ENCODE measurements at places on chromosomes 5 and 9. TPM values are rescaled to one million over a fixed set of nuclear protein-coding genes. Genes with fewer than 3 reads are reported as not detected.

DNA sequence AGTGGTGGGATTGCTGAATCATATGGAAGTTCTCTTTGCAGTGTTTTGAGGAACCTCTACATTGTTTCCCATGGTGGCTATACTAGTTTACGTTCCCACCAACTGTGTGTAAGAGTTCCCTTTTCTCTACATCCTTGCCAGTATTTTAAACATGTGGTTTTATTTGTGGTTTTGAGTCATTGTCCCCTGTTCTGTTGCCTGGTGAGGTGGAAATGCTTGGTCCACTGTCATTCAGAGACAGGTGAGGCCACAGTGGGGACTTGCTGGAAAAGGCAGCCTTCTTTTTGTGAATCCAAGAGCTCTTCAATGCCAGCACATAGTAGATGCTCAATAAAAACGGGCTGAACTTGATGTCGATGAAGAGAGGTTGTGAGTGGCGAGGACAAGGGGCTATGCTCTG lies 44.2 kb downstream of the SH3PXD2B start:
- no peak overlapping the region for H3K27ac ChIP-seq
- DNase-seq = no peak
- H3K36me3 ChIP-seq = no peaks in the 10 kb centered on the region
- no peak overlapping the region for H3K4me3 ChIP-seq
- no peaks in the 10 kb centered on the region for H3K27me3 ChIP-seq

AK8 gene
- total RNA-seq = 0.39 TPM

TXNDC8 gene
- total RNA-seq = not detected

DNA sequence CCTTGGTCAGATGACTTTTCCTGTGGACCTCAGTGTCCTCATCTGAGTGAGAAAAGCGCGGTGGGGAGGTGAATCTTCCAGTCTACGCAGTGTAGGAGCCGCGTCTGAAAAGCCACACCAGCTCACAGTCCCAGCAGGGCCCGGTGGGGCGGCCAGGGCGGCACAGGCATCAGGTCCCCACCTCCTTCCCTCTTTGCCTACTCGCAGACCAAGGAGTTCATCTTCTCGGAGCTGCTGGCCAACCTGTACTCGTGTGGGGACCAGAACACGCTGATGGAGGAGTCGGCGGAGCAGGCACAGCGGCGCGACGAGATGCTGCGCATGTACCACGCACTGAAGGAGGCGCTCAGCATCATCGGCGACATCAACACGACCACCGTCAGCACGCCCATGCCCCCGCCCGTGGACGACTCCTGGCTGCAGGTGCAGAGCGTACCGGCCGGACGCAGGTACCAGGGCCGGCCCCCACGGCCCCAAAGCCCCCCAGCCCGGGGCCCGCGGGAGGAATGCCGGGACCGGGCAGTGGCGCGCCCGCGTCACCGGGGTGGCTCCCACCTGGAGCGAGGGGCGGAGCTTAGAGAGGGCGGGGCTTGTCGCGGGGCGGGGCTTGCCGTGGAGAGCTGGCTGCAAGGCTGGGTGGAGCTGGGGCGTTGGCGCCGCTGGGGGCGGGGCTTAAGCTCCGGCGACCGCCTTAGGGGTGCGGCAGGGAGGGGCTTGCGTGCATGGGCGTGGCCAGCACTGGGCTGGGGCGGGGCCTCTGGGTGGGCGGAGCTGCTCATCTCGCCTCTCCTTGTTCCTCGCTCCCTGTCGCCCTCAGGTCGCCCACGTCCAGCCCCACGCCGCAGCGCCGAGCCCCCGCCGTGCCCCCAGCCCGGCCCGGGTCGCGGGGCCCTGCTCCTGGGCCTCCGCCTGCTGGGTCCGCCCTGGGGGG lies 25.6 kb downstream of the GOLGA2 start:
- H3K4me1 ChIP-seq = no peaks in the 10 kb centered on the region
- H3K36me3 ChIP-seq = no peaks in the 10 kb centered on the region

DNA sequence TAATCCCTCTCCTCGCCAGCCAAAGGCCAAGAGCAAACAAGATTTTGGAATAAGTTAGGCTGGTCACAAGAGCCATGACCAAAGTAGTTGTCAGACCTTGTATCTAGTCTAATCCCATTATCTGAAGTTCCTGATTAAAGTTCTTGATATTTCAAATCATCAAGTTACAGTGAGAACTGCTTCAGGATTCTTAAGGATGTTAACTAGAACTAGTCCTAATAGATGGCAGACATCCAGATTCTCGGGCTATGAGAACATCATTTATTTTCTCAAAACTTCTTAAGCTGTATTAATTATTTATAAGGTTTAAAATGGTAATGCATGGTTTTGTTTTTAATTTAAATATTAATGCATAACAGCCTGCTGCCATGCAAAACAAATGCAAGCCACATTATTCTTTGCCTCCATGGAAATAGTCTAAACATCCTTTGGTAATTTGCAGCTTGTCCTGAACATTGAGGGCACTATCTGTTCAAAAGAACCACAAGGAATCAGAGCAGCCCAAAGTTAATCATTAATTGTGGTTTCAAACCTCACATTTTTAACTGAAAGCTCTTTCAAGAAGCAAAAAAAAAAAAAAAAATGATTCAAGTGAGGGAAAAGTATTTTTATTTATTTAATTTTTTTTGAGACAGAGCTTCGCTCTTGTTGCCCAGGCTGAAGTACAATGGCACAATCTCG lies 95.1 kb downstream of the TTC39B start:
- no peak for DNase-seq
- H3K27ac ChIP-seq = no peak overlapping the region
- no peaks in the 10 kb centered on the region for H3K4me1 ChIP-seq

DNA sequence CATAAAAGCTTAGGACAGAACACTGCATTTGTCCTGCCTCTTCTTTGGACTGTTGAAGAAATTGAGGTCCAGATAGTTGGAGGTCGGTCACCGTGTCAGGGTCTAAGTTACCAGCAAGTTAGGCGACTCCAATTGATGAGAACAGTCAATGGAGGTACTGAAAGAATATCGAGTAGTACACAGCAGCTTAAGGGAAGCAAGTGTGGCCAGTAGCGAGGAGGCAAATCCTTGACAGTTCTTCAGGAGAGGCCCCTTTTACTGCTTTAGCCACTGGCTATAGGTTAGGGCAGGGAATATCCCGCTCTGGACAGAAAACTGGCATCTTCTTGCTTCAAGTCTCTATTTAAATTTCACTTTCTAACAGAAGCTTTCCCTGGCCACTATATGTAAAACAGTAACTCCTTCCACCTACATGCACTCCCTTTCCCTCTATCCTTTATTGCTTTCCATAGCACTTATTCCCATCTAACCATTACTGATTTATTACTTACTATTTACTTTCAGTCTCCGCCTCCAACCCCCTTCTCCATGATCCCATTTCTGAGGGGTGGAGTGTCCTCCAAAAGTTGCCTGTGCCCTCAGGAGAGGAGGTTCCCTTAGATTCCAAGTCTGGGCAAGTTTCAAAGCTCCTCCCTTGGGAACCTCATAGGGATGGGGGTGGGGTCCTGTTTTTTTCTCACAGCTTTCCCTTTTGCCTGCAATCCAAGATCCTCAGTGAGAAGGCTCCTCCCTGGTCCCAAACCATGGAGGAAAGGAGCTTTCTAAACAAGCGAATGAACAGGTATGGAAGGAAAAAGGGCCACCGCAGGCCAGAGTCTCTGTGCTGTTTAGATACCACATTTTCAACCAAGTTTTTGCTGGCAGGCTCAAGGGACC lies 4.1 kb upstream of the PRDM6 start:
- no peaks in the 10 kb centered on the region for H3K4me1 ChIP-seq
- DNase-seq = no peak
- peaks cover 42% of the 10 kb centered on the region for H3K27me3 ChIP-seq

LMX1B gene
- 2.6 TPM for total RNA-seq

DNA sequence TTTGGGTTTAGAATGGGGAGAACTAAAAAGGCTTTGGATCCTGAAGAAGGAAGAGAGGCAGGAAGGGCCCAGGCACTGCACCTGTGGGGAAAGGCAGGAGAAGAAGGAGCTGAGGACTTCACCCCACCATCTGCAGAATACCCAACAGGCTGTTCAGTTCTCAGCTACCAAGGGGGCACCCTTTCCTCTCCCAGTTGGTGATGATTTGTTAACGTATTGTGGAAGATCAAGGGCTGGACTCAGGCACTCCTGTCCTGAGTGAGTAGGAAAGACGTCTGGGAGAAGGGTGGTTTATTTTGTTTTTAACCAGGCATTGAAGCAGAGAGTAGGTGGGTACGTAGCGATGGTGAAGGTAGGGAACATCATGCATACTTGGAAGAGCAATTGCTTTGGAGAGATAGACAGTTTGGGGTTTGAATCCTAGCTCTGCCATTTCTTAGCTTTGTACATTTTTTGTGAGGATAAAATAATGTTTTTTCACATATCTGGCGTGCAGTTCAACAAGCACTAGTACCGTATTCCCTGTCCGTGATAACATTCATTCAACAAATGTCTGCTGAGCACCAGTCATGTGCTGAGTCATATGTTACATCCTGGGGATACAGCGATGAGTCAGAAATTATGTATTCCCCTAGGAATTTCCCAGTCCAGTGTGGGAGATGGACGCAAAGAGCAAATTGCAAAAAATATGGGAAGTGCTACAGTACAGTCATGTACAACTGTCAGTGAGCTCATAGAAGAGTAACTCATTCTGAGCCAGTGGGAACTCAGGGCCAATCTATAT lies 2.1 kb downstream of the MSANTD3 start:
- peaks cover 20% of the 10 kb centered on the region for H3K4me1 ChIP-seq
- DNase-seq = peak; percentile 91
- H3K27ac ChIP-seq = peak overlapping the region; percentile 92
- no peaks in the 10 kb centered on the region for H3K36me3 ChIP-seq

DNA sequence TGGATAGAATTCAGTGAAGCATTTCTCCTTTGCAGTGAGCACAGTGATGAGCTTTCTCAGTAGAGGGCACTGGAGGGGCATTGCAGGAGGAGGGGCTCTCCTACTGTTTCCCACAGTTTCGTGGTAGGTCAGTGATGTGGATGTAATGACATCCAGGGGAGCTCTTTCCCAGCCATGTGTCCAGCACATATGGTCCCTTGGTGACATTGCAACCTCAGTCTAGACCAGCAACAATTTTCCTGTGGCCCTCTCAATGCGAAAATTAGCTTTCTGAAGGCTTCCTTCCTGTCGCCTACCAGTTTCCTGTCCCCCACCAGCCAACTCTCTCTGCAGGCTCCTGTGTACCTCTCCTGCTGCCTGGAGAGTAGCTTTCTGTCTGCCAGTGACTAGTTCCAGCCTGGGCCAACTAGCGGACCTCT lies 6.9 kb upstream of the PDCL start:
- no peaks in the 10 kb centered on the region for H3K36me3 ChIP-seq
- no peaks in the 10 kb centered on the region for H3K27me3 ChIP-seq
- no peaks in the 10 kb centered on the region for H3K4me1 ChIP-seq
- H3K27ac ChIP-seq = no peak overlapping the region

ISL1 gene
- total RNA-seq = 0.36 TPM

- no peak for DNase-seq
- no peak overlapping the region for H3K27ac ChIP-seq
- H3K4me3 ChIP-seq = no peak overlapping the region
- H3K27me3 ChIP-seq = no peaks in the 10 kb centered on the region
Observed at GRCh38 chr9:113614843-113615648, 151.5 kb downstream of the RGS3 start.

DIPK1B gene
- 10.6 TPM for total RNA-seq

- H3K4me1 ChIP-seq = no peaks in the 10 kb centered on the region
- DNase-seq = no peak
- no peaks in the 10 kb centered on the region for H3K36me3 ChIP-seq
- no peak overlapping the region for H3K27ac ChIP-seq
Observed at GRCh38 chr5:15366676-15367391, 133.1 kb upstream of the FBXL7 start.

AQP3 gene
- 1.0 TPM for total RNA-seq

- H3K4me3 ChIP-seq = no peak overlapping the region
- no peaks in the 10 kb centered on the region for H3K36me3 ChIP-seq
- no peak overlapping the region for H3K27ac ChIP-seq
Observed at GRCh38 chr9:136239135-136239982, 6.3 kb downstream of the QSOX2 start.

WDR55 gene
- 49.2 TPM for total RNA-seq

LHFPL2 gene
- 25.8 TPM for total RNA-seq

DNA sequence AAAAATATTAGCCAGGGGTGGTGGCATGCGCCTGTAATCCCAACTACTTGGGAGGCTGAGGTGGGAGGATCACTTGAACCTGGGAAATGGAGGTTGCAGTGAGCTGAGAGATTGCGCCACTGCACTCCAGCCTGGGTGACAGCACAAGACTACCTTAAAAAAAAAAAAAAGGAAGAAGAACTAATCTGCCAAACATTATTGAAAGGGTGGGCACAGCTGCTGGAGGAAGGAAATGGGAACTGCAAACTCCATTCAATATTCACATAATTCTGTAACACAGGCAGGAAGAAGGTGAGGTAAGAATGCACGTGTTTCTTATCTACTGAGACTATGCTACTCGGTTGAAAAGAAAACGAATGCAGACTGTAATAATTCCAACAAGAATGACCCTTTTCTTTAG lies 121.1 kb upstream of the GNA14 start:
- DNase-seq = no peak
- no peaks in the 10 kb centered on the region for H3K36me3 ChIP-seq
- no peak overlapping the region for H3K4me3 ChIP-seq
- H3K27me3 ChIP-seq = no peaks in the 10 kb centered on the region
- no peak overlapping the region for H3K27ac ChIP-seq

GRCh38 chr9:121581786-121582600 lies 69.4 kb upstream of the DAB2IP start:
- no peak overlapping the region for H3K27ac ChIP-seq
- H3K36me3 ChIP-seq = no peaks in the 10 kb centered on the region
- DNase-seq = no peak
- no peak overlapping the region for H3K4me3 ChIP-seq
- H3K27me3 ChIP-seq = peaks cover 2% of the 10 kb centered on the region

DNA sequence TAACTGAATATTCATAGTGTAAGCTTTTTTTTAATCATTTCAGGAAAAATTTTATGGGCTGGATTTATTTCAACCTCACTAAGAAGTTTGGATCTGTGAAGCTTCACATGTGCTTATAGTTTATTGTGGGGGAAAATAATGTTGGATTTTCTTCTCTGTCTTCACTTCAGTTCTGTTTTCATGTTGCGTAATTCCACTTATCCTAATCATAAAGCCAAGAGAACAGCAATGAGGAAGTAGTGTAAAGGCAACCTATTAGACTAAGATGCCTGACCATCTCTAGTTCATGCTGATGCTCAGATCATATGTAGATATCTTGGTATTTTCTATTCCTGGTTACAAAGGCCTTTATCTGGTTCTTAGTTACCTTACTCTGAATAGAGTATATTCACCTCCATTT lies 50.0 kb downstream of the CD180 start:
- no peak for DNase-seq
- H3K36me3 ChIP-seq = no peaks in the 10 kb centered on the region
- peaks cover 2% of the 10 kb centered on the region for H3K27me3 ChIP-seq
- no peak overlapping the region for H3K27ac ChIP-seq
- H3K4me3 ChIP-seq = no peak overlapping the region

GRXCR2 gene
- not detected for total RNA-seq

- H3K4me3 ChIP-seq = no peak overlapping the region
- no peak overlapping the region for H3K27ac ChIP-seq
- no peak for DNase-seq
- H3K27me3 ChIP-seq = no peaks in the 10 kb centered on the region
Observed at GRCh38 chr5:172373680-172374079, 80.6 kb downstream of the SH3PXD2B start.

DNA sequence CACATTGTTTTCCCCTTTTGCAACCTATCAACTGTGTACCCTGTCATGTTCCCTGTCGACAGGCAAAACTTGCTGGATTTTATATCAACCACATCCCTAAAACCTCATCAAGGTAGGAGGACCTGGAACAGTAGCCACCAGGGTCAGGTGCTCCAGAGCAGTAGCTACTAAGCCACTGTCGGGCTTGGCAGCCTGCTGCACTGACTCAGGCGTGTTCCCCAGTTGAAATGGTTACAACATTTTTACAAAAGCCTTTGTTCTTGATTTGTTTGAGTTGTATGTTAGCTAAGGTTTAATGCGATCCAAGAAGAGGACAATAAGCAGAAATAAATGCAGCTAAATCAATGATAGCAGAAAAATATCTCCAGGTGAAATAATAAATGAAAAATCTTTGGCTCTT lies 407.4 kb upstream of the TLE4 start:
- no peak overlapping the region for H3K4me3 ChIP-seq
- no peak for DNase-seq
- H3K27ac ChIP-seq = no peak overlapping the region
- no peaks in the 10 kb centered on the region for H3K27me3 ChIP-seq

Measured in Panc1 (cell line).